ENCODE measurements at places on chromosomes 12 and 14.
A peak's percentile ranks its signal among the peaks of the same experiment; 100 is the strongest.

DNA sequence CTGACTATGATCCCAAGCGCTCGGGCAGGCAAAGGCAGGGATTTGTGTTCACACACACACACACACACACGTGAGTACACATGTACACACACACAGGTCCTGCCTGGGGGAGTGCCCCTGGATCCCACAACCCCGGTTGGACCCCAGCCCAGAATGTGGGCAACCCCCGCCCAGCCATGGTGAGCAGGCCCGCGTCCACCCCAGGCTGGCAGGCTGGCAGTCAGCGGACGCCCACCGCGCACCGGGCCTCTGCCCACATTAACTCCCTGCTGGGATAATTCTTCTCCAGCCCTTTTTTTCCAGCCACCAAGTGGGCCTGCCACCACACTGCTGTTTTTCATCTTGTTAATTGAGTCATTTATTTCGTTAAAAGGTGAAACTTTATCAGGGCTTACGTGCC, 256.2 kb downstream of the BCL11B start:
- DNase-seq: no peak

GRCh38 chr12:1108276-1108675, 117.3 kb downstream of the ERC1 start:
- peak; percentile 83 for DNase-seq

DNA sequence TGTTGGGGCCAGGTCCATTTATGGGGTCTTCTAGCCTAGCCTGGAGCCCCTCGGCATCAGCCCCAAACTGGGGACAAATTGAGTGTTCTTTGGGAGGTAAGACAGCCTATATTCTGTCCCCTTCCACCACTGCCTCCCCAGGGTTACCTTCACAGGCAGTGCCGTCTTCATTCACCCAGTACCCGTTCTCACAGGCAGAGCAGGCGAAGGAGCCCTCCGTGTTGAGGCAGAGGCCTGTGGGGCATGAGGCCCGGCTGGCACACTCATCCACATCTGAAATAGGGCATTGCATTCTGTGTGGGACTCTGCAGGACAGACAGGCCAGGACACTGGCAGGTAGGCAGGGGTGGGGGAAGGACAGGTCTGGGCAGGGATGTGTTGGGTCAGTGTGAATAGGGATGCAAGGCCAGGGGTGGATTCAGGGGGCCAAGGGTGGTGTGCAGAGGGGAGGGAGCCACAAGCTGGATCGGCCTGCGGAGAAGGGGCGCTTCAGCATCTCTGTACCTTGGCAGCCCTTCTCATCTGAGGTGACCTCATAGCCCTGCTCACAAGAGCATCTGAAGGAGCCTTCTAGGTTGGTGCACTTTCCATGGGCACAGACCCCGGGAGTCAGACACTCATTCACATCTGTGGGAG, 16.1 kb downstream of the ISCA2 start:
- no peak for DNase-seq

DNA sequence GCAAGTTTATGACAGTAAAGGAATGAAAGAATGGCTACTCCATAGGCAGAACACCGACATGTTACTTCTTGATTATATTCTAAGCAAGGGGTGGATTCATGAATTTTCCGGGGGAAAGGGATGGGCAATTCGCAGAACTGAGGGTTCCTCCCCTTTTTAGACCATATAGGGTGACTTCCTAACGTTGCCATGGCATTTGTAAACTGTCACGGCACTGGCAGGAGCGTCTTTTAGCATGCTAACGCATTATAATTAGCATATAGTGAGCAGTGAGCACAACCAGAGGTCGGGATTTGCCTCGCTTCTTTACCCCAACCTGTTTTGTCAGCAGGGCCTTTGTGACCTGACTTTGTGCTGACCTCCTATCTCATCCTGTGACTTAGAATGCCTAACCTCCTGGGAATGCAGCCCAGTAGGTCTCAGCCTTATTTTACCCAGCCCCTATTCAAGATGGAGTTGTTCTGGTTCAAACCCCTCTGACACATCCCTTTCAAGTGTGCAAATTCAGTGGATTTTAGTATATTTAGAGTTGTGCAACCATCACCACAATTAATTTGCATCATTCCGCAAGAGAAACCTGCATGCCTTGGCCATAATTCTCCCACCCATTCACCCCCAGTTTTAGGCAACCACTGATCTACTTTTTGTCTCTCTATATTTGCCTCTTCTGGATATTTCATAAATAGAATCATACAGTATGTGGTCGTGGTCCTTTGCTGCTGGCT, 27.4 kb downstream of the PALS1 start:
- DNase-seq: no peak

- DNase-seq: no peak
These were observed 224.1 kb downstream of the ASCL1 start for GRCh38 chr12:103181366-103182152.

DNA sequence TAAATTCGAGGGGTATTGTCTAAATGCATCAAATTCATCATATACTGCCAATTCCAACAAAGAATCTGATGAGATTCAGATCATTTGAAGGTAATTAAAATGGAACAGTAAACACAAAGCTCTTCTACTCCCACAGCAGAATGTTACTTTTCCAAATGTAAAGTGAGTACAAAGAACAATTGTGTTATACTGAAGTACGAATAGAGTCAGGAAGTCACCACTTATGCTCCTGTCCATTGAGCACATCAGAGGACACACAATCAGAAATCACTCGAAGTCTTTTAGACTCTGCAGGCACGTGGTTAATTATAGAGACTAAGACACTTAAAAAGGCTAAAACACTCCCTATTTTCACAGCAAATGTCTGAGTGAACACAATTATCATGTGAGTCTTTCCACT, 388.5 kb upstream of the MIS18BP1 start:
- no peak for DNase-seq

- DNase-seq: no peak
These were observed 55.5 kb downstream of the ANO2 start for GRCh38 chr12:5889381-5890047.

GRCh38 chr14:71206123-71206522, 298.9 kb downstream of the PCNX1 start:
- no peak for DNase-seq

DNA sequence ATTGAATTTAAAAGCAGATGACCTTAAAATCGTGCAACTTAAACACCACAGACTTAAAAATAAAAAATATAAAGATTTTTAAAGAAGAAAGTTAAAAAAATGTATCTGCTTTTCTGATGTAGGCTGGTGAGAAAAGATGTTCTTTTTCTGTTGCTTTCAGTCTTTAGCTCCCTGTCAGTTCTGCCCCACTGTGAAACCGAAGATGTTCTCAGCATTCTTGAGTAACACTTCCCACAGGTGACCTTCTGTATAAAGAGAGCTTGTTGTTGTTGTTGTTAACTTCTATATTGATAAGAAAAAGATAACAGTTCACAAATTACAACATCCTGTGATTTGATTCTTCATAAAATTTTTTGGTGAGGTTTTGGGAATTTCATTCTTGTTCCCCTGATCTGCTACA, 377.9 kb upstream of the RGS6 start:
- DNase-seq: peak; percentile 28

GRCh38 chr12:100267603-100268281, 765 bp downstream of the SCYL2 start:
- DNase-seq: peak; percentile 21

DNA sequence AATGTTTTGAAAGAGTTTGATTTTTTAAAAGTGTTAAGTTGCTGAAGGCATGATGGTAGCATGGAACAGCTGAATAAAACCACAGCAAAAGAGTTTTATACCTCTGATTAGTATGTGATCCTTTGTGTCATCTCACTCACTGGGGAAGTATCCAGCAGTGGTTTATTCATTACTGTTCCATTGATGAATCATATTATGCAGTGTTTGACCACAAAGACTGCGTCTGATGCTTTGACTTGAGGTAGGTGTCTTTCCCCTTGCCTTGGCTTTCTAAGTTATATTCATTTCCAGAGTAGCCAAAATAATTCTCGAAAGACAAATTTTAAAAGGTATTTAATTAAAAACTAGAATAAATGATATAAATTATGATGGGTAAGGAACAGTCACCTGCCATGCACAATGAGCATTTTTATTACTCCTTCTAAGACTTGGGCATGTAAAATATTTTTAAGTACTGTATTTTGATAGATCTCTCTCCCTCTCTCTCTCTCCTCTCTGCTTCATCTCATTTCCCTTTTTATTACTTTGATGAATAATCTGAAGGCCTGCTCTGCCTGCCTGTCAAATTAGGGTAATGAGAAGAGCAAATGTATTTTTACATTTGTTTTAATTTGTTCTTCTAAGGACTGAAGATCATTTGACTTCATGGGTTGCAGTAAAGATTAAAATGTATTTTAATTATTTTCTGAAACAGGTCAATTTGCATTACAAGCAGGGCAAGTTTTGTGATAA, 164.9 kb downstream of the NAV3 start:
- no peak for DNase-seq

GRCh38 chr12:34257093-34257492, 234.8 kb downstream of the ALG10 start:
- DNase-seq: no peak

DNA sequence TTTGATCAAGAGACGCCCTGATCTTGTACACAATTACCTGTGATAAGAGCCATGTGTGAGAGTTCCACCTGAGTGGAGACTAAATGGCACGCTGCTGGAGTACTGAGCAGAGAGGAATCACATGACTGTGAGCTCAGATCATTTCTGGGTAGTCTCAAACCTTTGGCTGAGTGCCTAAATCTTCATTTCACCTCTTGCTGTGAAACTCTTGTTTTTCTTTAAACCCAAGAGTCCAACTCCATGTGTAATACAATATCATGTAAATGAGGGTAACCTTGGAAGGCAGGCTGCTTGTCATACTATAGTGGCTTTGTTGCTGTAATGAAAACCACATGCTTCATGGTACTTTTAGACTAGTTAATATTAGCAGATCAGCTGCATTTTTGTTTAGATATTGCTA, 156.9 kb downstream of the CAND1 start:
- DNase-seq: no peak

GRCh38 chr12:107597695-107598410, 87.7 kb upstream of the PWP1 start:
- DNase-seq: peak; percentile 6

GRCh38 chr14:54275997-54276725, 120.6 kb upstream of the CDKN3 start:
- no peak for DNase-seq

GRCh38 chr12:124563401-124563800, 4.0 kb downstream of the NCOR2 start:
- no peak for DNase-seq

DNA sequence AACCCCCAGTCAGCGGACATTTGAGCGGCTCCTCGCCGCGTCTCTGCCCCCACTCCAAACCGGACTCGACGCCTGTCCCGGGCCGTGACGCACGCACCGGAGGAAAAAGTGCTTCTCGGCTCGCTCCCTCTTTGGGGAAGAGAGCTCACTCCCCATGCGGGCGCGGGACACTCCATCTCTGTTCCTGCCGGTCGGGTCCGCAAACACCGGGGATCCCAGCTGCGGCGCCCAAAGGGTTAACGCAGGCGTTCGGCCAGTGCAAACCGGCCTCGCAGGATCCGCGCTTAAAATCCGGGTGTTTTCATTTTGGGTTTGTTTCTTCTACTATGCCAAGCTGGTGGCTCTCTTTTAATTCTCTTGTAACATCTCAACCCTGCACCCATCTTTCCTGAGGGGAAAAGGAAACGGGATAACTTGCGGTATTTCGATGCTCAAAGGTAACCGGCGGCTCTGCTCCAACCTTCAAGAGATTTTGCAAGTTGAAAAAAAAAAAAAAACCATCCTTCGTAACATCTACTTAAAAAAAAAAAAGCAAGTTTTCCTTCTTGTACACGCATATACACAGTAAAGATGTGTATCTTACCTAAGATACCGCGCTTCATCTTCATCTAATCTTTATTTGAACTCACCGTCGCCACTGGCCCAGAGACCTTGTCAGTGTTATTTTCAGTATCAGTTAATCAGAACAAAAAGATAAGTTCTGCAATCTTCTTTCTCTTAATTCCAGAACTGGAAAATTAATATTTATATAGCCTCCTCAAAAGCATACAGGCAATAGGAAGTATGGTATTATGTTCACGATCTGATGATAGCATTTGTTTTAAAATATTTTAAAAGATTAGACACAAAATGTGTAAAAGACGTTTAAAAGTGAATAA, 1.6 kb upstream of the ATP2B1 start:
- peak; percentile 81 for DNase-seq

DNA sequence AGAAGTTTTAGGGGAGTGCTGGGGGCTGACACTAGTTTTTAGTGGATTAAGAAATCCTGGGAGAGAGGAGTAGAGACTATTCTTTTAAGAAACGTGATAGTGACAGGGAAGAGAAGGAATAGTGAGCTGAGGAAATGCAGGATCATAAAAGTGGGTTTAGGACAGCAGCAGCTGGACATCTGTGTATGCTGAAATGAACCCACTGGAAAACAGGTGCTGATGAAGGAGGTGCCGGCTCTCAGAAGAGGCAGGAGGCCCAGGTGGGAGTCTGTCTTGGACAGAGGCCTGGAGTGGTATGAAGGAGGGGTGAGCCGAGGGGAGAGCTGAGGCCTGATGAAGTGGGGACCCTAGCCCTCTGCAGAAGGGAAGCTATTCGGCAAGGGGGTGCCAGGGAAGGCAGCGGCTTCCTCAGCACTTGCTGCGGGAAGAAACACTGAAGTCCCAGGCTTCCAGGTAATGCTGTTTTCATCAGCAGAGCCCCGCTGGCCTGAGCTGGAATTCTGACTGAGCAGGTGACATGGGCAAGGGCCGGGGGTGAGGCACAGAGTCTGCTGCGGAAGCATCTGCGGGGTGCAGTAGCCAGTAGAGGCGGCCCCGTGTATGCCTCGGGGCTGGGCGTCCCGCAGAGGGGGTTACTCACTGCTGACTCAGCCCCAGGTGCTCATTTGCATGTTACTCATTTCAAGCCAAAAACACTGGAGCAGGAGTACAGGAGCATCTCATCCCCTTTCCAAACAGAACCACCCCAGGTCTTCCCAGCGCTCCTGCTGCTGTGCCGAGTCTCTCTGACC, 89.7 kb downstream of the TMCC3 start:
- DNase-seq: no peak

DNA sequence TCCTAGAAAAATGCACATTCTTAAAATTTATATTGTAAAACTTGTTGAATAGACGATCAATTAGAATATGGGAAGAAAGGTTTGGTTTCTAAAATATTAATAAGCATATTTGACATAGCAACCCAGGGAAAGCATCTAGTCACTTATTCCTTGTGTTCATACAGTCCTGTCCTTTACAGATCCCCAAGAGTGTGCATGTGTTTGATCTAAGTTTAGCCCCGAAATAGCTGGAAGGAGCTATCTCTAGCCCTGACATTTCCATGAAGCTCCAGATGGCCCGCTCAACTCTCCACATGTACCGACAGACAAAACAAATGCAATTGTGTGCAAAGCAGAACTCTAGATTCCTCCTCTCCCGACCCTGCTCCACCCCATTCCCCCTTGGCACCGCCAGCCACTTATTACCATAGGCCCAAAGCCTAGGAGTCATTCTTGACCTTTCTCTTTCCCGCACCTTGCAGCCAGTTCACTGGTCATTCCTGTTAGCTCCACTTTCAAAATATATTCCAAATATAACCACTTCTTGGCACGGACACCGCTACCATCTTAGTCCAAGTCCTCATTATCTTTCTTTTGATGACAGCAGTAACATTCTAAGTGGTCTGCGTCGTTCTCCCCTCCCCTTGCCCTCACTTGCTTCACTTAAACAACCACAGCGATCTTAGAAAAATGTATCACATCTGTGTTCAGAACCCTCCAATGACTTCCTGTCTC, 45.4 kb upstream of the GZMB start:
- no peak for DNase-seq

GRCh38 chr12:98544751-98545150, 29.4 kb downstream of the TMPO start:
- DNase-seq: no peak

Measured in inflammatory macrophage treated with lipopolysaccharide for 4 hours (primary cell).